ENCODE measurements at places on chromosomes 4 and X.

DNA sequence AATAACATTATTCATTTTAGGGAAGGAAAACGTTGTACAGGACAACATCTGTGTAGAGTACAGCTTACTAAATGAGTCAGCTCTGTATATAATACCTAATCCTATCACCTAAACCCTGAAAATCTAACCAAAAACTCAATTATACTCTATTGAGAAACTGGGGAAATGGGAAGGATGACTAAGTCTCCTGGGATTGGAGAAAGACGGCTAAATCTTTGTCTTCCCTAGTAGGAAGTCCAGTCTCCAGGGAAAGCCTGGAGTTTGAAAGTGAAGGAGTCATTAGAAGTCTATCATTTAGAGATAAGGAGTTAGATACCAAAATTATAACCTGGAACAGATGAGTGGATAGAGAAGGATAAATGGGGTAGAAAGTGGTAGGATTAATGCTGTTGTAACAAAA is 286.5 kb downstream of the STK32B start:
- DNase-seq = no peak

- no peak for DNase-seq
Observed at GRCh38 chr4:52979821-52980590, 117.9 kb downstream of the RASL11B start.

- no peak for DNase-seq
Observed at GRCh38 chr4:177673985-177674489, 231.8 kb upstream of the AGA start.

GRCh38 chrX:153651540-153652079 is 4.6 kb downstream of the DUSP9 start:
- no peak for DNase-seq

DNA sequence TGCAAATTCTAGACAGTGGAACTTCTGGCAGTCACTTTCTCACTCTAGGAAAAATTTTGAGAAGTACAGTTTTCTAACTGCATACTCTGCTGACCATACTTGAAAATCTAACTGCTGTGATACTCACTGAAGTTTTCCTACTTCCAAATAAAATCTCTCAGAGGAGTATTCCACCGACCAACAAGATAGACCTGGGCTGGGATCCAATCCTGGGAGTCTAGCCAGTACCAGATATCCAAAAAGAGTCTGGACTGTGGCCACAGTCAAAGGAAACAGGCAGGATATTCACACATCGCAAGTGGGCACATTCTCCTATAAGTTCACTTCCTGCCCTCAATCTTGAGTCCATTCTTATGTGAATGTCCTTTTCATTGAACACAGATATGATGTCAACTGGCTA is 1138.7 kb upstream of the PCDH7 start:
- DNase-seq = no peak

- DNase-seq = no peak
Observed at GRCh38 chr4:77352192-77352591, 195.2 kb downstream of the CCNG2 start.

- DNase-seq = no peak
Observed at GRCh38 chrX:97074400-97074799, 190.7 kb downstream of the RPA4 start.

GRCh38 chrX:9609499-9609898 is 144.6 kb downstream of the TBL1X start:
- DNase-seq = no peak

Data from effector memory CD4-positive, alpha-beta T cell (primary cell).